Substantia nigra (tissue), 51 donors: ENCODE measurements at places on chromosomes 1 and 21.

DNA sequence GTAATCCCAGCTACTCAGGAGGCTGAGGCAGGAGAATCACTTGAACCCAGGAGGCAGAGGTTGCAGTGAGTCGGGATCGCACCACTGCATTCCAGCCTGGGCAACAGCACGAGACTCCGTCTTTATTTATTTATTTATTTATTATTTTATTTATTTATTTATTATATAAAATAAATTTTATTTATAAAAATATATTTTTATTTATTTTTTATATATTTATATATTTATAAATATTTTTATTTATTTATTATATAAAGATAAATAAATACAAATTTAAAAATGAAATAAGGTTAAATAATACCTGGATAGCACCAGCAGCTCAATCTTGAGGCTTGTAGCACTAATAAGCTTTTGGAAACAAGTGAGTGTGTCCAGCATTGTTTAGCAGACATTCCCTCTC lies 40.9 kb upstream of the SIM2 start:
- no peak for DNase-seq

DNA sequence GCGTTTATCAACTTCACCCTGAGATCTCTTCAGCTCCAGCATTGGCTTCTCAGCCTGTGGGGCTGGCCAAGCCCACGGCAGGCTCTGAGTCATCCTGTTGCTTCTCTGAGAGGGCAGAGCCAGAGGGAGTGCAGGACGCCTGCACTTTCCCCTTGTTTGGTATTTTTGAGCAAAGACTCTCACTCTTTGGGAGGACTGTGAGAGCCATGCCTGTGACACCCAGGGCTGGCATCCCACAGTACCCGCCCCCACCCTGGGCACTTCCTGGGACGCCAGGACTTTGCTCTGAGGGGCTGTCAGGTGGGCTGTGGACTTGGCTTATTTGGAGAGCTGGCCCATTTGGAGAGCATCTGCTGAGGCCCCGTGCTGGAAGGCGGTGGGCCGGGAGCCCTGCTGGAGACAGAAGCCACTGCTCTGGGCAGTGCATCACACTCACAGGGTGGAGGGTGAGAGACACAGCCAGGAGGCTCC lies 37.4 kb downstream of the VANGL1 start:
- DNase-seq = no peak

DNA sequence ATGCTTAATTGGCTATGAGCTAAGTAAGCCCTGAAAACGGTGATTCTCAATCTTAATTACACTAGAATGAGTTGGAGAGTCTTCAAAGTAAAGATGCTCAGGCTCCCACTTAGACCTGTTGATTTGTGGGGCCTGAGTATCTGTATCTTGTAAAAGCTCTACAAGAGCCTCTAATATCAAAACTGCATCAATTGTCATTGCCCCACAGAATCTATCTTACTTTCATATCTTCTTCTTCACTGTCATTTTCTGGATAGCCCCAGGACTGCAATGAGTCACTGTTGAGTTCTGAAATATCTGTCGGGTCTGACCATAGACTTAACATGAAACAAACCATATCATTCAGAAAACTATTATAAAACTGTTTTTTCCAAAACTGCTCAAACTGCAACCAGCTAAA lies 102.8 kb upstream of the SERTAD4 start:
- no peak for DNase-seq

GRCh38 chr21:38833117-38833516 lies 27.4 kb downstream of the ETS2 start:
- DNase-seq = no peak

DNA sequence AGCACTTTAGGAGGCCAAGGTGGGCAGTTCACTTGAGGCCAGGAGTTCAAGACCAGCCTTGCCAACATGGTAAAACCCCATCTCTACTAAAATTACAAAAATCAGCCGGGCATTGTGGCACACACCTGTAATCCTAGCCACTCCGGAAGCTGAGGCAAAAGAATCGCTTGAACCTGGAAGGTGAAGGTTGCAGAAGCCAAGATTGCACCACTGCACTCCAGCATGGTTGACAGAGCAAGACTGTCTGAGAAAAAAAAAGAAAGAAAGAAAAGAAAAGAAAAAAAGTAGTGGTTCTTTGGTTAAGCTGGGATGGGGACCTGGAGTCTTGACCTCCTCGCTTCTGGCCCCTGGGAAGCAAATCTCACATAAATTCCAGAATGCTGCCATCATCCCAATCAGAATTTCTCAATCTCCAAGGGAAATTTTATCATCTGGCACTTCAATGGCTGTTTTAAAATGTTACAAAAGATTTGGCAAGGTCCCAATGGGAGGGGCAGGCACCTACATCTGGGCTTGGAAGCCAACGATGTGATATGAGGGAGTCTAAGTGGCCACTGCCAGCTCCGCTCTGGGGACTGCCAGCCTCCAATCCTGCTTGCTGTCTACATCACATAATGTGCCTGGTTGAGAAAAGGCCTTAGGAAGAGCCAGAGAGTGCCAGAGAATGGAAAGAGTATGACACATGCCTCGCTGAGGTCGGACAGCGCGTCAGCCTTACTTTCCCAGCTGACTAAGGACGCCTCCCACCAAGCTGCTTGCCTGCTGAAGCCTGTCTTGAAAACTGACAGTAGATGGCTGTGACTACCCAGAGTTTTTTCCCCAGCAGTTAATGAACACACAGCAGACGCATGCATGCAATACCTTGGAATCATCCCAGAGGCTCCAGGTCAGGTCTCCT lies 42.1 kb upstream of the SRP9 start:
- no peak for DNase-seq

GRCh38 chr21:41970751-41971653 lies 17.2 kb upstream of the C2CD2 start:
- no peak for DNase-seq

DNA sequence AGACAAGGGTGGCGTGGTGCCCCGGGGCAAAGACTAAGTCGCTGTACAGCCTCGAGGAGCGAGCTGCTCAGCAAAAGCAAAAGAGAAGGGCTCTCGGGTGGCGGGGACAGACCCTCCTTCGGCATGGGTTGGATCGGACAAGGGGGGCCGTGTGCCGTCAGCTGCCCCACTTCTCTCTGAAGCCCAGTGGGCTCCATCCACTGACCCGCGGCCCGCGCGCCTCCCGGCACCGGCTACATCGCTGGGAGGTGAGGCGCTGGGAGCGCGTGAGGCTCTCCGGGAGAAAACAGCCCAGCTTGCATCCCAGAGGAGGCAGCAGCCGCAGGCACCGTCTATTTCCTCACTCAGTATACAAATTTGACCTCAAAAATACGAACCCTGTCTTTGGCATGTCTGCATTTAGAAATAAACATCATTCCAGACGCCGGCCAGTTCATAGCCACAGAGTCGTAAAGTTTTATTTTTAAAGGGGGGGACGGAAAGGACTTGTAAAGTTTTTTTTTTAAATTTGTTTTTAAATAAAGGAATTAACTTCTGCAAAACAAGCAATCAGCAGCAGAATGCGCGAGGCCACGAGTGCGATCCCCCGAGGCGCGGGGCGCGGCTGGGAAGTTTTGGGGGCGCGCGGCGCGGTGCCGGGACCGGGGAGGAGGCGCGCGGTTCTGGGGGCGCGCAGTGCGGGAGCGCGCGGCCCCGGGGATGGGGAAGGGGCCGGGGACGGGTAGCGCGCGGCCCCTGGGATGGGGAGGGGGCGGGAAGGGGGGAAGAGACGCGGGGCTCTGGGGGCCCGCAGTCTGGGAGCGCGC lies 689 bp upstream of the GPR137B start:
- no peak for DNase-seq

GRCh38 chr1:157806431-157807149 lies 13.3 kb downstream of the FCRL1 start:
- DNase-seq = no peak

DNA sequence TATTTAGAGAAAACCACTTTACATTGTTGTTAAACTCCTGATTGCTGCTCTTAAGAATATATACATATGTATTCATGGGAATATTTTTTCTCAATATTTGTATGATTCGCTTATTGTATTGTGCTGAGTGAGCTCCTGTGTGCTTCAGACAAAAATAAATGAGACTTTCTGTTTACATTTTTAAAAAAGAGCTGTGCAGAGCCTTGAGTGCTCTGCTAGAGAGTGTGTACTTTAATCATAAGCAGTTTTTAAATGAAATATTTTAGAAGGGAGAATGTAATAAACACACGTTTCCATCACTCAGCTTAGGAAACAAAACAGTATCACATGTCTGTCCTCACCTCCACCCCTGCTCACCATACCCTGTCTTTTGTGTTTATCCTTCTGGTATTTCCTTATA lies 9.7 kb downstream of the PTPN14 start:
- no peak for DNase-seq

GRCh38 chr1:172003766-172004530 lies 162.7 kb downstream of the DNM3 start:
- no peak for DNase-seq

GRCh38 chr1:156927215-156928042 lies 7.0 kb downstream of the LRRC71 start:
- peak; percentile 31 for DNase-seq

- no peak for DNase-seq
These were observed 634 bp downstream of the MYCBP start for GRCh38 chr1:38872401-38873026.

- no peak for DNase-seq
These were observed 2.1 kb upstream of the RD3 start for GRCh38 chr1:211493876-211494653.

GRCh38 chr1:28436211-28436769 lies 66.8 kb downstream of the PHACTR4 start:
- no peak for DNase-seq

DNA sequence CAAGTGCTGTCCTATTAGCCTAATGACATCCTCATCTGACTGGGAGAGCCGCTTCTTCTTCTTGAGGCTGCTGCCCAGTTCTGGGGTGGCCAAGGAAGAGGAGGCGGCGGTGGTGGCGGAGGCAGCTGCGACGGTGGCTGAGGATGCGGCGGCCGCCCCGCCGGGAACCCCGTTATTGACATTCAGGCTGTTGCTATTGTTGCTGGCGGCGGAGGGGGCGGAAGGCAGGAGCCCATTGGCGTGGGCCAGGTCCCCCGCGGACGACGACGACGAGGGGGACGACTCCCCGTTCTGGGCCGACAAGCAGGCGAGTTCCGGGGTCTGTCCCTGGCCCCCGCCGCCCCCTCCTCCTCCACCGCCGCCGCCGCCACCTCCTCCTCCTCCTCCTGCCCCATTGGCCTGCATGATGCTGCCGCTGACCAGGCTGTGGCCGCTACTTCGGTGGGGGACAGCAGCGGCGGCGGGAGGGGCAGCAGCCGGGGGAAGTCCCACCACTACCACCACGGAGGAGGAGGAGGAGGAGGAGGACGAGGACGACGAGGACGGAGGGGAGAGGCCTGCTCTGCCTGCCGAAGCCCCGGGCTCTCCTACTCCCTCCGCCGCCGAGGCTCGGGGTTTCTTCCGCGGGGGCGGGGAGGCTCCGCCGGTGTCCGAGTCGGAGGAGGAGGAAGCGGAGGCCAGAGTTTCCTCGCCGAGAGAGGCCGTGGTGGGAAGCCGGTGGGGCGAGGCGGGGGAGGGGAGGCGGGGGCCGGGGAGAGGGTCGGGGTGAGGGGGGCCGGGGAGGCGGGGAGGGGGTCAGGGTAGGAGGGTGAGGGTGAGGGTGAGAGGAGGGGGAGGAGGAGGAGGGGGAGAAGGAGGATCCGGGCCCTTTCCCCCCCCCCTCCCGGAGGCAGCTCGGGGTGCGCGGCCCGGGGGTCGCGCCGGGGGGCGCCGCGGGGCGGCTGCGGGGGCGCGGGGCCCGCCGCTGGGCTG lies 610 bp downstream of the WDR26 start:
- DNase-seq = peak; percentile 66

GRCh38 chr1:174726167-174726879 lies 273.4 kb upstream of the CACYBP start:
- no peak for DNase-seq

- no peak for DNase-seq
These were observed 591.7 kb downstream of the SMYD3 start for GRCh38 chr1:245915406-245915805.

DNA sequence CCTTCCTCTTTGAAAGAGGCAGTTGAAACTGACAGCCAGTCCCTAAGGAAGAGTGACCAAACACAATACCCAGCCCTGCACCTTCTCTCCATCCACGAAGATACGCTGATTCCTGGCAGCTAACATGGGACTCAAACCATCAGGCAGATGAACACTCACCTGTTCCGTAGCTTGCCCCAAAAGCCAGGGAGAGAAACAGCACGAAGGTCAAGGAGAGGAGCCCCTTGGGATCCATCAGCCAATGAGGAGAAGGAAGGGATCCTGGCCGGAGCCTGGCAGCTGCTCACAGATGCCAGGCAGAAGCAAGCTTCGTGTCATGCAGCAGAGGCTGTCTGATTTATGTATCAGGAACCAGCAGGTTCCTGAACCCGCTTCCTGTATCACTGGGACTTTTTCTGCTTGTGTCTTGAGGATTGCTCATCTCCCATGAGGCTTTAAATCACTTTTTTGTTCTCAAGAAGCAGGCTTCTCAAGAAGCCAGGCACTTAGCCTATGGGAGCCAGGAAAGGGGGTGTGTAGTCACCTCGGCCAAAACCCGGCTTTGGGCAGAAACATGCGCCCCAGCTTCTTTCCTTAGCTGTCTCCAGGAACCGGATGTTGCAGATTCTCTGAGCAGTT lies at the start of gene SLAMF1:
SLAMF1 (minus strand) TSS at position 334 of the 618 bp plus-strand sequence; CDS start at position 235, 99 bp downstream.
- DNase-seq = no peak

DNA sequence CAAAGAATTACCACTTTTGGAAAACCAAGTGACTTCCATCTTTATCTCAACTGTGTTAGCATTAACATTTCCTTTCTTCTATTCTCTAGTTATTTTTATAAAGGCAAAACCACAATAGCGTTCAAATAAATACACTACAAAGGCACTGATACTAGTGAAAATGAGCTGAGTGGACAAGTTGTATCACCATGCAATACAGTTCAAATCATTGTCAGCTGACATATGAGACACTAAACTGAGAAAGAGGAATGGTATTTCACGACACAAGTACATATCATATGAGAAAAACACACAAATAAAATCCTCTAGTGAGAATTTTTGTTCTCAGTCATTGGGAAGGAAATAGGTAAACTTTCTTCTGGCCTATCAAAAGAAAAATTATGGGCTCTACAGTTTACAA lies 26.2 kb downstream of the ENAH start:
- DNase-seq = no peak

- no peak for DNase-seq
These were observed 176.4 kb upstream of the KAZN start for GRCh38 chr1:14421977-14422609.

GRCh38 chr1:150764617-150765101 lies 919 bp downstream of the CTSS start:
- no peak for DNase-seq

DNA sequence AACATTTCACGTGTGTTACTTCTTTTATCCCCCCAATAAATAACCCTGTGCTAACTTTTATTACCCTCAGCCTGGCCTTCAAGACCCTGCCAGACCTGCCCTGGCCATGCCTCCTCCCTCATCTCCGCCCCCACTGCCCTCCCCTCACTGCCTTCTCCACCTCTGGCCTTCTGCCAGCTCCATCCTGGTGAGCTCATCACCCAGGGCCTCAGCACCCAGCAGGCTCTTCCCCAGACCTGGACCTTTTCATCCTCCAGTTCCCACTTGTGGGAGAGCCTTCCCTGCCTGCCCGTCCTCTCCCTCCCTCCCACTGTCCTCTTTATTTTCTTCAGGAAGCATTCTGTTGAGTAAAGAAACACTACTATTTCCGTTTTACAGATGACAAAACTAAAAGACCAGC lies 72.0 kb downstream of the SLC66A1 start:
- no peak for DNase-seq

- DNase-seq = no peak
These were observed 31.7 kb upstream of the DNAH14 start for GRCh38 chr1:224897529-224898327.
